SHP77 treated with DMSO at 0.1 percent for 48 hours (cell line): ENCODE measurements at places on chromosomes 2 and 18.

- no peak for DNase-seq
These were observed 93.9 kb upstream of the LGALSL start for GRCh38 chr2:64359892-64360657.

- DNase-seq, result no peak
These were observed 457.5 kb downstream of the CNTNAP5 start for GRCh38 chr2:124482551-124482950.

DNA sequence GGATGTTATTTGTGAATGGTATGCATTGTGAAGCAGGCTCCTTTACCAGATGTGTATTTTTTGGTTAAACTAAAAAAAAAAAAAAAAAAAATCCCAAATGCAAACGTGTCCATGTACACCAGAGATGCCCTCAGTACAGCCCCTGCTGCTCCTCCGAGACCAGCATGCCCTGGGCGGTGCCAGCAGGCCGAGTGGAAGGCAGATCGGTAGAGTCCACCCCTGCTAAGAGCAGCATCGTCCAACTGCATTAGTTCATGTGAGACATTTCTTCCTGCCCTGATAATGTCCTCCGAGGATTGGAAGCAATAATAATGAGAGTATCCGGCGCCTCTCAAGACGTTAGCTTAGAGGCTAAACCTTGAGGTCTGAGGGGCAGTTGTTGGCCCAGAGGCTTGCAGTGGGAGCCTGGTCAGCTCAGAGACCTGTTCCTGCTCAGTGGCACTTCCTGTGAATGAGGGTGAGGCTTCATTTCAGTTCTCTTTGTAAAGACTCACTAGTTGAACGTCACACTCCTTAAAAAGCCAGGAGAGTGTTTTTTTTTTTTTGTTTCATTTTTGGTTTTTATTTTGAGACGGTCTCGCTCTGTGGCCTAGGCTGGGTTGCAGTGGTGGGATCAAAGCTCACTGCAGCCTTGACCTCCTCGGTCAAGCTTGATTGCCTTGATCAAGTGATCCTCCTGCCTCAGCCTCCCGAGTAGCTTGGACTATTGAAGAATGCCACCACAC, 5.6 kb downstream of the SLC66A3 start:
- no peak for DNase-seq

GRCh38 chr2:3650140-3650920, 7.7 kb upstream of the ALLC start:
- DNase-seq, result peak; percentile 57

- DNase-seq, result no peak
These were observed 12.8 kb upstream of the FSHR start for GRCh38 chr2:49167131-49167530.

GRCh38 chr2:2253172-2254016, 77.7 kb downstream of the MYT1L start:
- no peak for DNase-seq

GRCh38 chr2:113273981-113274380, 4.7 kb downstream of the PAX8 start:
- no peak for DNase-seq

DNA sequence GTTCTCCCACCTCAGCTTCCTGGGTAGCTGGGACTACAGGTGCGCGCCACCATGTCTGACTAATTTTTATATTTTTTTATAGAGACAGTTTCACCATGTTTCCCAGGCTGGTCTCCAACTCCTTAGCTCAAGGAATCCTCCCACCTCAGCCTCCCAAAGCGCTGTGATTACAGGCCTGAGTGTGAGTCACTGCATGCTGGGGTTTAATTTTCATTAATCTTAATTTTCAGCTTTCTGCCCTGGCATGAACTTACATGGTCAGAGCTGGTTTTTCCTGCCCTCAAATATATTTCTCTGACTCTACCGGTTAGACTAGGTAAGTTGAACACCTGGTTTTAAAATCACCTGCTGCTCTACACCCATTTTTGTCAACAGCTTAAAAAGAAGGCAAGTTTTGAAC, 3.1 kb downstream of the MARCHF7 start:
- no peak for DNase-seq
